ENCODE measurements at places on chromosomes 1 and 21.

DNA sequence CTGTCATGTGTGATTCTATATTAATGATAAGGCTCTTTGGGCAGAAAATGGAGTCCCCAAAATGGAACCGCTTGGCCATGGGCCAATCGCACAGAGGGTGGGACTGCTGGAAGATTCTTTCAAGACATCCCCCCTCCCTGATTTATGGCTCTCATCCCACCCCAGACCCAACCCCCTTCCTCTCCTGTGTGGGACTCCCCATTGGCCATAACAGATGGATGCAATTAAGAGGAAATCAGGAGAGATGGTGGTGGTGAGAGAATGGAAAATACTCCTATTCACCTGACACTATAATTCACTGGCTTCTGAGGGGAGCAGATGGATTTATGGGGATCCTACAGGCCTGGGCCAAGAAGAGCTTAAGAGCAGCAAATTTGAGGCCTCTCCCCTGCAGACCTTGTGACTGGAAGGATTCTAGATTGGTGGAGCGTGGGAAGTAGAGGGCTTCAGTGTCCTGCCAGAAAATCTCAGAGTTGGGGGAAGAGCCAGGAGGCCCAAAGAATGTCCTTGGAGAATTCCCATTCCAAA is 1.7 kb downstream of the IGFN1 start:
- DNase-seq, result no peak

DNA sequence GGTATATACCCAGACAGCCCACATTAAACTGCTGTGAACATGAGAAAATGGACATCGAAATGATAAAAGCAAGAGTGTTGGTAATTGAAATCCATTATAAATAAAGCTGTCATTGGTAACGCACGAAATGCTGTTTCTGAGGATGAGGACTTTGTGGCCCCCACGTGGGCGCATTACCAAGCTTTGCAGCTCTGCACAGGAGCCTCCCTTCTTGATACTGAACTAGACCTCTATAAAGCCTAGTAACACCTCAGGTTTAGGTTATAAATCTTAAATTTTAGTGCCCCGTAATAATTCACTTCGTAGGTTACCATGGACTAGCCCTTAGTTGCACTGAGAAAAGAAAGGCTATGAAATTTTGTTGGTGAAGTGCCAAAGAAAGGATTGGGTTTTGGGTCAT is 45.4 kb downstream of the ADARB1 start:
- no peak for DNase-seq

DNA sequence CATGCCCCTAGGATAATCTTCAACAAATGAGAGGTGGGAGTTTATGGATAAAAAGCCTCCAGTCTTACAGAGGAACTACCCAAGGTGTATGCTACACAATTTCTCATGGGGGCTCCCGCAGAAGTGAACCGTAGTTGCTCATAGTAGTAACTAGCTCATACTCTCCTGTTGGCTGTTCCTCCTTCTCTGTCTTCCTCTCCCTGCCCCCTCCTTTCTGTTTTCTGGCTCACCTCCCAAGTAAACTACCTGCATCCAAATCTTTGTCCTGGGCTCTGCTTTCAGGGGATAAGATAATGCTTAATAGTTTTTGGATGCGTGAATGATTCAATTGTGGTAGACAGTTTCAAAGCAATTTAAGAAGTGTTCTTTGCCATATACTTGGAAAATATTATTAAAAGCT is 90.1 kb upstream of the ROR1 start:
- DNase-seq, result no peak

GRCh38 chr1:53370369-53370961 is 42.6 kb upstream of the LRP8 start:
- no peak for DNase-seq

GRCh38 chr1:211625040-211625439 is 46.1 kb upstream of the SLC30A1 start:
- no peak for DNase-seq

DNA sequence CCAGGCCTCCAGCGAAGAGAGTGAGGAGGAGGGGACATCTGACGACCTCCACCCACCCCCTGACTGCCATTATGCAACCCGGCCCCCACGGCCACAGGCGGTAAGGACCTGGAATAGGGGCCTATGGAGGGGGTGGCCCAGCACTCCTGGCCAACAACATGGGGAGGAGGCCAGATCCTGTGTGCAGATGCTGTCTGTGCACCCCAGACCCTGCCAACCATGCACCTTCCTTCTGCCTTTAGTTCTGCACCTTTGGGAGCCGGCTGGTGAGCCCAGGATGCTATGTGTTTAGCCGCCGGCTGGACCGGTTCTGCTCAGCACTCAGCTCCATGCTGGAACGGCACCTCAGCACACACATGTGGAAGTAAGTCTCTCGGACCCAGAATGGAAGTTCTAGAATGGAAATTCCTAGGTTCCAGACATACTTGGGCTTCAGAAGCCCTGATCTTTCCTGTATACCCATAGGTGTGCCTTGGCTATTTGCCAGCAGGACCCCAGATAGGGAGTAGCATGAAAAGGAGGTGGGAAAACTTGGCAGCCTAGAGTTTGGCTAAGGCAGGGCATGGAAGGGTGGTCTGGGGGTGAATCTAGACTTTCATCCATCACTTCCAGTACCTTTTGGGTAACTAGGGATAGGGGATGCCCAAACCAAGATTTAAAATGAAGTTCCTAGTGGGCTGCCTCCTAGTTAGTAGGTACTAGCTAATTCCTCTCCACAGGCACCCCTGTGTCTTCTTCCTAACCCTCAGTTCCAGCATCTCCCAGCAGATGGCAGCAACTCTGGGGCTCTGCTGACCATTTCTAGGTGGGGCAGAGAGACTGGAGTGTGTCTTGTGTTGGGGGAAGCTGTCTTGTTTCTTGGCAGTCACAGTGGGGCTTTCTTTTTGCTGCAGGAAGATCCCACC is 3.6 kb upstream of the CYB561D1 start:
- peak; percentile 50 for DNase-seq

DNA sequence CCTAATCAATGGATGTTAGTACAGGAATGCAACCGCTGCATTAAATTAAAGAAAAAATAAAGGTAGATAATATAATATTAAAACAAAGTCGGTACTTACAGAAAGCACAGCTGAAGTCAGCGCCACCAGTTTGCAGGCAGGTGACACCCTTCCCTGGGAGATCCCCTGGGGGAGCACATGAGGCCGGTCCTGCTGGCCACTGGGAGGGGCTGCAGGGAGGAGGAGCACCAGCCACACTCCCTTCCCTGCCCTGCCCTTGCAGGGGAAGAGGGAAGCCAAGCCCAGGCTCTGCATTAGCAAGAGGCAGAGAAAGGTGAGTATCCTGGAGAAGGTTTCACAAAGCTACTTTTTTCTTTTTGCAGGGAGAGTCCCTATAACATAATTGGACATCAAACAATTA is 507.0 kb downstream of the AJAP1 start:
- no peak for DNase-seq

DNA sequence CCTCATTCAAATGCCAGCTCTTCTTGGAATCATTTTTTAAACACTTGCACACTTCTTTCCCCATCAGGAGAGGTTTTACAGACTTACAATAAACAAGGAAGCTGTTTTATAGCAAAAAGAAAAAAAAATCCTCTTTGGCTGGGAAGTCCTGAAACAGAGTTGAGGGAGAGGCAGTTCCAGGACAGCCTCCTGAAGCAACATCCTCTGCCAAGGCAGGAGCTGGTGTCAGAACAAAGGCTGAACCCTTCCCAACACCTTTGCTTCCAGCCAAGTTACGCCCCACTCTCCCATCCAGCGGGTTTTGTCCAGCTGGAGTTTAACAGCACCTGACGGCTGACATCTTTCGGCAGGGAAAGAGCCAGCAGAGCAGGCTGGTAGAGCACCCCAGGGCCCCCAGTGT is 287.8 kb downstream of the RRAGC start:
- no peak for DNase-seq

DNA sequence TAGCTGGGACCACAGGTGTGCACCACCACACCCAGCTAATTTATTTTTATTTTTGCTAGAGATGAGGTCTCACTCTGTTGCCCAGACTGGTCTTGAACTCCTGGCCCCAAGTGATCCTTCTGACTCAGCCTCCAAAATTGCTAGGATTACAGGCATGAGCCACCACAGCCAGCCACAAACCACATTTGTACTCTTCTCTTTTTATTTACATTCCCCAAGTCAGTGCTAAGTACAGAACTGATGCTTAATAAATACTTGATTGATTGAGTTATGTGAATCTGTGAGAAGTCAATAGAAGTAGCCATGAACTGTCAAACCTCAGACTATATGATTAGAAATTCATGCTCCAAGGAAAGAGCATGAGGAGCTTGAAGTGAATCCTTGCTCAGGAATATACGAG is 48.5 kb upstream of the S1PR1 start:
- DNase-seq, result no peak

DNA sequence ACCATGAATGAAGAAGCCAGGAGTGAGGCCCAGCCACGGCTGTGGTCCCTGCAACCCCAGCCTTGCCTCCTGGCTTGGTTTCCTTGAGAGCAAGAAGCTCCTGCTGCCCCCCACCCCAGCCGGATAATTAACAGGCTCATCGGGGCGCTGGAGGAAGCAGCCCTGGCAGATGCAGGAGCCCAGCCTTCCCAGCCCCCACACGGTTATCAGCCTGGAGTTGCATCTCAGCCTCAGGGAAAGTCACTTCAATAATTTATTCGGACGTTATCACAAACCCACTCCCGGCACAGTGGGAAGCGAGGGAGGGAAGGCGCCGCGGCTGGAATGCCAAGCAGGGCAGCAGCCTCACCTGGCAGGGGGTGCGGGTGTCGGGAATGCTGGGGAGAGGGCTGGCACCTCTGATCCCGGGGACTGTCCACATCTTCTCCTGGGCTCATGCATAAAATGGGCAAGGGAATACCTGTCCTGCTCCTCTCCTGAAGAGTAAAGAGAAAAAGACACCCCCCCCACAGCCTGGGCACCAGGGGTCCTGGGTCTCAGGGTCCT is 43.3 kb upstream of the LRP8 start:
- no peak for DNase-seq

DNA sequence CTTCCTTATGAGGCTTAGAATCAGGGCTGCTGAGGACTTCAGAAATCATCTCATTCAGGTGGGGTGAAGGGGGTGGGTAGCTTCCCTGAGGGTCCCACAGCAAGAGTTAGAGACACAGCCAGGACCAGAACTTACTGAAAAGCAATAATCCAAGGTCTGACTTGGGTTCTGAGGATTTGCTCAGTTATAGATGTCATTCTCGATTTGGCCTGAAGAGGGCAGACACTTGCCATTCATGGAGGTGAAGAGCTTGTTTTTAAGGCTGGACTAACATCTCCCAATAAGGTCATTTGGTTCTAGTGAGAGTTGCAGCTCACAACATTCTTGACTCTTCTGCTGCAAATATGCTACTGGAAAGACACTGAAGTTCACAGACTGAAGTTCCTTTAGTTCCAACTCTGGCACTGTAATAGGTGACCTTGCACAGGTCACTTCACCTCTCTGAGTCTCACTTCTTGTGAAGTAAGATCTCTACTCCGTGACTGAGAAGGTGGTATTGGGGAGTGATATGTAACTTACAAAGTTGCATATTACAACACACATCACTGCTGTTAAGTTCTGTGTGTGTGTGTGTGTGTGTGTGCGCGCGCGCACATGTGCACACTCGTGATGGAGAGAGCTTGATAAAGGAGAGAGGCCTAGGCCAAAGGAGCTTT is 69.8 kb upstream of the DIRAS3 start:
- no peak for DNase-seq

- DNase-seq, result no peak
Observed at GRCh38 chr1:216416488-216416887, 6.8 kb downstream of the USH2A start.

GRCh38 chr1:44049839-44050238 is 18.6 kb upstream of the SLC6A9 start:
- DNase-seq, result no peak

DNA sequence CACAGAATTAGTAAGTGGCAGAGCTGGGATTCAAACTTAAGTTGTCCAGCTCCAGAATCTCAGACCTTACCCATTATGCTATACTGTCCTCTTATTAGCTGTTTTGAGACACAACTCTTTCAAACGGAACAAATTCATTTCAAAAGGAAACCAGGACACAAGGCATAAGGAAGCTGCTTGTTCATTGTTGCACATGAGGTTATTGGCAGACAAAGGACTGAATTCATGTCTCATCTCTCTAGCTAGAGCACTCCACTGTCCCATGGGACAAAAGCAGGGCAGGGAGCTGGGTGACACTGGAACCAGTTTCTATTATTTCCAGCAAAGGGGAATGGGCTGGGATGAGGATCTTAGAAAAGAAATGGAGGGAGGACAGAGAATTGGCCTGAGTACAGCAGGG is 26.4 kb downstream of the CHI3L2 start:
- no peak for DNase-seq

DNA sequence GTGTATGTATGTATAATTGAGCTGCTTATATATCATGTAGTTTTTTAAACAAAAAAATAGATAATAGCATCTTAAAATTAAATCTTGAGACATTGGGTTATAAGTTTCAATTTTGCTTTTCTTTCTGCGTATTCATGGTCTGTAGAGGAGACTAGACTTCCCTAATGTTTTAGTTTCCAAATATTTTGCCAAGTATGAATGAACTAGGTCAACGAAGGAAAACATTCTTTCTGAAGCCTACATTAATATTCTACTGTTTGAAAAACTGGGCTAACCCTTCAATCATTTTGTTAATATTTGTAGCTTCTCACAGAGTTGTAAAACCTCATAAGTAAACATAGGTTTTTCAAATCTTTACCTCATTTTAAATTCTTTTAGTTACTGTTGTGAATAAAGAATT is 592.7 kb downstream of the USP25 start:
- no peak for DNase-seq

GRCh38 chr1:12301518-12302237 is 71.8 kb downstream of the VPS13D start:
- no peak for DNase-seq

Measured in stimulated activated CD8-positive, alpha-beta memory T cell treated with anti-CD3 and anti-CD28 coated beads, Interleukin-4, amount 100 ng/mL, for 1 hour (primary cell).